ENCODE measurements at places on chromosomes 7 and 10.

- DNase-seq, result no peak
These were observed 51.2 kb downstream of the INSYN2A start for GRCh38 chr10:127145173-127145572.

- no peak for DNase-seq
These were observed 199.8 kb downstream of the AHR start for GRCh38 chr7:17498230-17498629.

GRCh38 chr10:86305521-86305920, 61.1 kb downstream of the GRID1 start:
- DNase-seq, result no peak

GRCh38 chr7:46879783-46880182, 702.1 kb downstream of the TNS3 start:
- DNase-seq, result no peak

DNA sequence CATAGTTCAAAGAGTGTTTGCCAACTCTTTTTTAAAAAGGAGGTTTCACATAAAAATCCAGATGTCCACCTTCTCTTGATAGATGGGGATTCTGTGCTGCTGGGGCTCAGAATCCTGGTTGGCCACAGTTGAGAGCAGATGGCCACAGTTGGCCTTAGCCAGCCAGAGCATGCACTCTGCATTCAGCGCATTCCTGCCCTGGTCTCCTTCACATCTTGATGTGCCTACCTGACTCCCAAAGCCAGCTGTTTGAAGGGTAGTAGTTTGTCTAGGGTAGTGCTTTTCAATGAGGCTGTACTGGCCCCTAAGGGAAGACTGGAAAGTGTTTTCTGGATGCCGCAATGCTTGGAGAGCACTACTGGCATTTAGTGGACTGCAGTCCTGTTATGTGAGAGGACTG, 208.1 kb upstream of the HDAC9 start:
- DNase-seq, result no peak

GRCh38 chr7:150368884-150369747, 494 bp downstream of the REPIN1 start:
- DNase-seq, result no peak

GRCh38 chr7:30278376-30278775, 6.0 kb upstream of the ZNRF2 start:
- DNase-seq, result no peak

GRCh38 chr10:106542461-106542860, 622.0 kb downstream of the SORCS1 start:
- no peak for DNase-seq

DNA sequence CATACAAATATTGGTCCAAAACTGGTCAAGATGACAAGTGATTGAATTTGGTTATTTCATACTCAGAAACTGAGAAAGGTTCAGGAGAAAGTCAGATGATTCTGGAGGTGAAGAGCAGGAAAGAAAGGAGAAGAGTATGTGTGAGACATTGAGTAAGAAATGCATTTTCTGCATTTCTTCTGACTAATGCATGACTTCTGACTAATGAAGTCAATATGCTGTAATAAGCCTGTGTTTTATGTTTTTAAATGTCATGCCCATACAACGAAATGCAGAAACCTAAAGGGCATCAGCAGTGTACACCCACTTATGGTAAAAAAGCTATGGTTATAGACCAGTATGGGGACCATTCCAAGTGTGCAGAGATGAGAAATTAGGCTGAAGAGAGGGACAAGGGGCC, 1227.8 kb upstream of the SORCS1 start:
- DNase-seq, result no peak

DNA sequence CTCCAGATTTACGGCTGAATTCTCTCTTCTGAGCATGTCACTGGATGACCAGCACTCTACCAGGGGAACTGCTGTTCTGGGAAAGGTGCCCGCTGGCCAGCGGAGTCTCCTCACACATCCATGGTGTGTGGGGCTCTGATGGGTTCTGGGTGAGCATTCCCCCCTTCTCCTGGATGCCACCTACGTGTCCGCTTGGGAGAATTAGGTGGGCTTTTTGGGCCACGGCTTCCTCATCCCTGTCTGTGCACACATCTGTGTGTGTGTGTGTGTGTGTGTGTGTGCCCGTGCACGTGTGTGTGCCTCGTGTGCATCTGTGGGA, 163.0 kb downstream of the DNAJB6 start:
- DNase-seq, result no peak

GRCh38 chr7:137146552-137147337, 196.8 kb downstream of the PTN start:
- no peak for DNase-seq

DNA sequence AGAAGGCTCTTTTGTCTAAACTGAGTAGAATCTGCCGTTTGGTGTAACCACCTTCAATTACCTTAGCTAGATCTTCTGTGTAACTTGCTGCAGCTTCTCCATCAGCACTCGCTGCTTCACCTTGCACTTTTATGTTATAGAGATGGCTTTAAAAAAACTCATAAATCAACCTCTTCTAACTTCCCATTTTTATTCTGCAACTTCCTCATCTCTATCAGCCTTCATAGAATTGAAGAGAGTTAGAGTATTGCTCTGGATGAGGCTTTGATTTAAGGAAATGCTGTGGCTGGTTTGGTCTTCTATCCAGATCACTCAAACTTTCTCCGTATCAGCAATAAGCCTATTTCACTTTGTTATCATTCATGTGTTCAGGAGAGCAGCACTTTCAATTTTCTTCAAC, 1131.9 kb upstream of the CELF2 start:
- no peak for DNase-seq

- DNase-seq, result no peak
These were observed 407.4 kb downstream of the KCNMA1 start for GRCh38 chr10:77230194-77230593.

DNA sequence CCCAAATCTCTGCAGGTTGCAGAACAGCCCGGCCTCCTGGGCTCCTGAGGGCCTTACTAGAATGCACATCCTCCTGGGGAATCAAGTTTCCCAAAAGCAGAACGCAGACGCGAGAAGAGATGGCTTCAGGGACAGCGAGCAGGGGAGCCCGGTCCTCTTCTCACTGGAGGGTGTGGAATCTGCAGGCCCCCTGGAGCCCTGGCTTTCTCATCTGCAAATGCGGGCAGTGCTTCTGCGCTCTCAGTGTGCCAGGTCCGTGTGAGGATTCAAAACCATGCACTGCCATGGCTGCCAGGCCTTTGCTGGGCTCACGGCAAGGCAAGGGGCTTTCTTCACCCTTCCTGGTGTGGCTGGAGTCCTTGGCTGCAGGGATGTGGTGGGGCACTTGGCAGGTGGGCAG, 330.9 kb upstream of the MKI67 start:
- DNase-seq, result no peak

DNA sequence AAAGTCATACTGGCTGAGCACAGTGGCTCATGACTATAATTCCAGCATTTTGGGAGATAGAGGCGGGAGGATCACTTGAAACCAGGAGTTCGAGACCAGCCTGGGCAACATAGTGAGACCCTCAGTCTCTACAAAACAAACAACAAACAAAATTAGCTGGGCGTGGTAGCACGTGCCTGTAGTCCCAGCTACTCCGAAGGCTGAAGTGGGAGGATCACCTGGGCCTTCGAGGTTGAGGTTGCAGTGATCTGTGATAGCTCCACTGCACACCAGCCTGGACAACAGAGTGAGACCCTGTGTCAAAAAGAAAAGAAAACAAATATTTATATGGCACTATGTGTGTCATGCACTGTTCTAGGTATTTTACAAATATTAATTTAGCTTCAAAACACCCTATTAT, 94.3 kb downstream of the DNMBP start:
- no peak for DNase-seq

- no peak for DNase-seq
These were observed 626.6 kb upstream of the TPK1 start for GRCh38 chr7:145462463-145462862.

GRCh38 chr7:15178065-15178464, 275.5 kb upstream of the DGKB start:
- DNase-seq, result no peak

DNA sequence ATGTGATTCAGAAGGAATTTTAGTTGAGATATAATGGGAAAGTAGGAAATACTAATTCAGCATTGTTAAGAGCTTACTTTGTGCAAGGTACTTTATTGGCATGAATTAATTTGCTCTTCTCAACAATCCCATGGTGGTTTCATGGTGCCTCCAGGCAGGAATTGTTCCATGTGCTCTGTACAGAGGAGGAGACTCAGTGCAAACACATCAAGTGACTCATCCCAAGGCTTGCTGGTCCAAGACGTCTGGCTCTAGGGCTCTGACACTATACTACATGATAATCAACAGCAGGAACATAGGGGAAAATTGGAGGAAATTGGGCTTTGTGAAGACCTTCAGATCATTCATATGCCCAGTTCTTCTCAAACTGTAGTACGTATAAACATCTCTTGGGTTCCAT, 66.5 kb upstream of the PRKG1 start:
- DNase-seq, result no peak

DNA sequence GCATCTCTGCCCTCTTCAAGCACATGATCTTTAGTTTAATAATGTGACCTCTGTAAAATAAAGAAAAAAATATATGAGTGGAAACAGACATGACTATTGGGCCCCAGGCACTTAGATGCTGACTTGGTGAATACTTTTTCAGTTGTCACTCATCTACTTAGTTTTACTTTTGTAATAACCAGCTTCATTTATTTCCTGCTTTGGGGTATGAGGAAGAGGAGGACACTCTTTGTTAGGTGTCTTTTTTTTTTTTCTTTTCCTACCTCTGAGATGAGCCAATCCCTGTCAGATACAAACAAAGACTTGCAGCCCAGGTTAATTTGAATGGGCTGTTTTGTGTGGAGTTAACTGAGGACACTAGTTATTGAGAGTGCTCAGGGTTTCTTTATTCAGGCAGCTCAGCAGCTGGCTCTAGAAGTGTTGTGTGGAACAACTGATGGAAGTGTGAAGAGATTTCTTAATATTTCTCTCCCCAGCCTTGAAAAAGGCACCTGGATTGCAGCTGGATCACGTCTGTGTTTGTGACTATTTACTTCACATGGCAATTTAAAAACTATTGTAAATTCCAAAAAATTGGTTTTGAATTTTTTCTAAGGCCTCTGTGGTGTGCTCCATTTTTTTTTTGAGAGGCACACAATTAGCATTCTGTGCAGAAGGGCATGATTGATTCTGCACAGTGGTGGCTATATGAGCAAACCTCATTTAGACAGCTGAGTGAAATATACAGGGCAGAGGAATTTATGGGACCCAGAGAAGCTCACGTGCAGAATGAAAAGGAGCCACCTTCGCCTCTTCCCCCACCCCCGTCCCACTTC, 333.8 kb downstream of the LRMDA start:
- no peak for DNase-seq

DNA sequence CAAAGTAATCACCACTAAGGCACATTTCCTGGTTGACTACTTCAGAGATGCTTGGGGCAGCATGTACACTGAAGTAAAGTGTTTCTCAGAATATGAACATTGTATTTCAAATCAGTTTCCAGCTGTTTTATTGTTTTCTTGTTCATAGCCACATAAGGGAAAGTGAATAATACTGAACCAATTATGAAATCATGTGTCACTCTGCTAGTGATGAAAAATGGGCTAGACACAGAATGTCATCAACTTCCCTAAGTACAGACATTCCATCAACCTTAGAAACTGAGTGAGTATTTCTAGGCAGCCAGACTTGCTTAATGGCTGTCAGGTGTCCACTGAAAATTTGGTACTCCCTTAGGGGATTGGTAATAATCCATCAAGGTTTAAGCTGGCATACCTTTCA, 603.5 kb downstream of the ARL4A start:
- no peak for DNase-seq

DNA sequence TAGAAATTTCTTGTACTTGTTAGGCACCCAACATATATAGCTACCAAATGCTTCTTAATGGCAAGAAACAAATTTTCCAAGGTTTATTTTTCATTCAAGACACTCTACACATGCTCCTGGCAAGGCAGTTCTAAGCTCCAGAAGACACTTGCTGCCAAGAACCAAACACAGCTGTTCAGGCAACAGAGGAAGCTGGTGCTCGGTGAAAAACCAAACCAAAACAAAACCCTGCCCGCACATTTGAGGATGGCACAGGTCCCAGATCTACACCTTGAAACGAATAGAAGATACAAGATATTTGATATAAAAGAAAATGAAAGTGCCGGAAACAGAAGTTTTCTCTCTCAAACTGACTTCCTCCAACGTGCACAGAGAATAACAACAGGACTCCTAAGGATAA, 4.9 kb upstream of the DNTT start:
- DNase-seq, result no peak

DNA sequence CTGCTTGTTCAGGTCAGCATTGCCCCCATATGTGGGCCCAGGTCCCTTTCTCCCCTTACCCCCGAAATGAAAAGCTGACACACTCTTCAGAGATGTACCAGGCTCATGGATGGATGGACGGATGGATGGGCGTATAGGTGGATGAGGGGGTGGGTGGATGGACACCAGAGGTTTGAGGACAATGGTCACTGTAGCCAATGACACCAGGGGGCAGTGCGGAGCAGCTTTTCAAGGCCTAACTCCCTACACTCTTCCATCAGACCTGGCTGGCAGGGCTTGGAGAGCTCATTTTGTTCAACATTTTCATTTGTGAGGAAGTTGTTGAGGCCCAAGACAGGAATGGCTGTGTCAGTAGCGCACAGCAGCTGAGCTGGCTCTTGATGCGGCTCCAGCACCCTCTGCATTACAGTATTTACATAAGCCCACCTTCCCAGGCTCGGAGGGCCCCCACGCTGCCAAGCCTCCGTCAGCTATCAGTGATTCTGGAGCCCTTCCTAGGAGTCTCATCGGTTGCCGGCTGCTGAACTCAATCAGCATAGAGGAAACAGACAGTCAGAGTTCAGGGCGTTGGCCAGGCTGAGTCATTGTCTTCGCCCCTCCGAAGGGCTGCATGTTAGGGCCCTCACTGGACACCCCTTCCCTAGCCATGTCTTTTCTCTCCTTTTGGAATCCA, 11.6 kb upstream of the FFAR4 start:
- peak; percentile 64 for DNase-seq

DNA sequence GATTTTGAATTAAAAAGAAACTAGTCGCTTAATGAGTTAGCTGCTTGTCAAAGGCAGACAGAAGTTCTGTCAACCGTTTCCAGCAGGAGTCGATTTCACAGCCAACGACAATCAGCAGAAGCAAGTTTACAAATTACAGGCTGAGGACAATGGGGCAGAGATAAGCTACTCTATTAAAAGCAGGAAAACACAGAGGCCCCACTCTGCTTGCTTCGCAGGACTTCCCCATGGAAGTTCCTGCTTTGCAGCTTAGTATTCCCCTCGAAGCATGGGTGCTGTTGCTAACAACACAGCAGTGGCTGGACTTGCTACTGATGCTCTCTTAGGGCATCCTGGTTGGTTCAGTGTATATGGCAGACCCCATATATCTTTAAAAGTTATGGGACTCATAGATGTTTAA, 50.8 kb upstream of the KLF6 start:
- no peak for DNase-seq

Measured in NCI-H1436 (cell line).